LHCN-M2 (cell line): ENCODE measurements at places on chromosomes 6 and 20. TPM values are rescaled to one million over a fixed set of nuclear protein-coding genes. Genes with fewer than 3 reads are reported as not detected.

The POPDC3 gene
- 64.8 and 77.9 TPM in 2 replicates for total RNA-seq

The GRM1 gene
- total RNA-seq: under 0.01 and 0.06 TPM in 2 replicates

The OR2J2 gene
- not detected in 2 replicates for total RNA-seq

The COL12A1 gene
- 29.0 and 31.5 TPM in 2 replicates for total RNA-seq

The BCAS1 gene
- 0.06 TPM in 1 of 2 replicates, not detected in the other for total RNA-seq

The PRL gene
- total RNA-seq: not detected in 2 replicates
